ENCODE measurements at places on chromosomes 2 and 18.
A peak's percentile ranks its signal among the peaks of the same experiment; 100 is the strongest.

DNA sequence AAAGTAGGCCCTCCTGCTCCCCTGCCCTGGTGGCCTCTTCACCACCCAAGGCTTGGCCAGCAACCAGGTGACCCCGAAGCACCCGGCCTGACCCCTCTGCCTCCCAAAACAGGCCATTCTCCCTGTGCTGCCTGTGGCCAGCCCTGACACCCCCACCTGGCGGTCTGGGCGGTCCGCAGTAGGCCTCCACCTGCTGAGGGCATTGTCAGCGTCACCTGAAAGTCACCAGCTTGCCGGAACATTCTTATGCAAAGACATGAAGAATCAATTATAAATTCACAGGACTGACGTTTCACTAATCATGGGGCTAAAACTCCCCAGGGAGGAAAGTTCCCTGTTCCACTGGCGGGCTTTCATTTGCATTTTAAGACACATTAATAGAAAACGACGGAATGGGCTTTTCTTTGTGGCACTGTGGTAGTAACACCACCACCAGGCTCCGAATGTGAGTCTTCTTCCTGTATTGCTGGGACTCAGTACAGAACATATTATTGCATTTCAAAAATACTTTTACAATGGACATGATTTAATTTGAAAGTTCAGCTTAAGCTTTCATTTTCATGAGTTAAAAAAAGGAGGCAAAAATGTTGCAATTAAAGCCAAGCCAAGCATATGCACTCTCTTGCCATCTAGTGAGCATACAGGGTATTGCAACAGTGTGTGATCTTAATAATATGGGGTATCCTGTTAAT is 57.4 kb downstream of the ADI1 start:
- no peak for DNase-seq

- no peak for DNase-seq
These were observed 163.1 kb upstream of the PID1 start for GRCh38 chr2:229434187-229434586.

GRCh38 chr18:12595571-12596255 is 62.2 kb downstream of the SPIRE1 start:
- DNase-seq = peak; percentile 45

GRCh38 chr18:11496526-11497172 is 112.7 kb upstream of the SLC35G4 start:
- no peak for DNase-seq

GRCh38 chr18:55768255-55768654 is 180.3 kb upstream of the TCF4 start:
- no peak for DNase-seq

- DNase-seq = no peak
These were observed 27.1 kb upstream of the STEAP3 start for GRCh38 chr2:119196301-119197125.

DNA sequence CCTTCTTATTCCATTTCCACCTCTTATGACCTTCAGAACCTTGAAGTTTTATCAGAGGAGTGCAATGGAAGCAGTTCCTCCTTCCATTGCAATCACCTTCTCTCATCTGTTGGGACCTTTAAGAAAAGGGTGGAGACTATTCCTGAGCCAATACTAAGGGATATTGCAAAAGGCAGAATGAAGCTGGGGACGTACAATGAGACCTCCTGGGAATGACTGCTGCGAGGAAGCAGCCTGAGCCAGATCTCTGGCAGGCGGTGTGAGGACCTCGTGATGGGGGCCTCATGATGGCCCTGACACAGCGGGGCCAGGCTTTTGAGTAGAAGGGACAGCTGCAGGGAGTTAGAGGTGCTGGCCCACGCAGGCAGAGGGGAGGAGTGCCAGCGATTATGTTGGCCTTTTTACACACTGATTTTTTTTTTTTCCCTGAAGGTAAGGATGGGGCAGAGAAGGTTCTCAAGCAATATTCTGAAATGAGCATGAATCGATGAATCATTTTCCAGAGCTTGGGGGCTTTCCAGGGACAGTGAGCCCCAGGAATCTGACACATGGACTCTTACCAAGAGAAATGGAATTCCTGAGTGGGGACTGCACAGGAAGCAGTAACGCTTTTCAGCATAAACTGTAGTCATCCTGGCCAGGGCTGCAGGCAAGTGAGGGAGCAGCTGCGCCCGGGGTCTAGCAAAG is 40.0 kb upstream of the LAPTM4A start:
- DNase-seq = no peak

DNA sequence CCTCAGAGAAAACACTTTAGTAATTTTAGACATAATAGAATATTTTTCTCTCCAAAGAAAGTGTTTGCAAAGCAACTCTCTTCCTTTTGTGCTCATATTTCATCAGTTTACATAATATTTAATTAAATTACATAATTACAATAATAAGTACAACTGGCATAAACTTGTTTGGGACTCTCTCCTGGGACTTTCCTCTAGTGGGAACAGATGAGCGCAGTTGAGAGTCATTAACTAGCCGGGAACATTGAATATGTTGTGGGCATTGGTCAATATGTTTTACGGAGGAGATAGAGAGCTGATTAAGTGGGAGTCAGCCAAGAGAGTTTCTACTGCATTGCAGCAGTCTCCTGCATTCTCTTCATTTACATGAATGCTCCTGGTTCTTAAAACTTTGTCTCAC is 607.7 kb downstream of the ARHGAP15 start:
- DNase-seq = no peak

DNA sequence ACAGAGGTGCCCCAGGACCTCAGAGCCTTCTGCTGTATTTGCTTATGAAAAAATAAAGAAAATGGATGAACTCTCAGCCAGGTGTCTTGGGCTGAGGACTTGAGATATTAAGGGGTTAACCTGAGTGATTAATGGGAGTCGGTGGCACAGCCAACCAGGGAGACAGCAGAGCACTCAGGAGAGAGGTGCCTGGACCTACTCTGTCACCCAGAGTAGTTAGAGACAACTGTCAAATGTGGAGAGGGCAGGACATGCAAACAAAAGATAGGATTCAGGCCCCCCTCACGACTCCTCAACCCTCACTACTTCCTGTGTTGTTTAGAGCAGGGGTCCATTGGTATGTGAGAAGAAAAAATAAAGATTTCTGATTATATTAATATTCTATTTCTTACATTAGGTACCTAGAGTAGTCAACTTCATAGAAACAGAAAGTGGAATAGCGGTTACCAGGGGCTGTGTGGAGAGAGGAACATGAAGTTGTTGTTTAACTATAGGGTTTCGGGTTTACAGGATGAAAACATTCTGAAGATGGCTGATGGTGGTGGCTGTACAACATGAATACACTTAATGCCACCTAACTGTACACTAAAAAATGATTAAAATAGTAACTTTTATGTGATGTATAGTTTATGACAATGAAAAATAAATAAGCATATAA is 28.6 kb upstream of the CETN1 start:
- DNase-seq = no peak

DNA sequence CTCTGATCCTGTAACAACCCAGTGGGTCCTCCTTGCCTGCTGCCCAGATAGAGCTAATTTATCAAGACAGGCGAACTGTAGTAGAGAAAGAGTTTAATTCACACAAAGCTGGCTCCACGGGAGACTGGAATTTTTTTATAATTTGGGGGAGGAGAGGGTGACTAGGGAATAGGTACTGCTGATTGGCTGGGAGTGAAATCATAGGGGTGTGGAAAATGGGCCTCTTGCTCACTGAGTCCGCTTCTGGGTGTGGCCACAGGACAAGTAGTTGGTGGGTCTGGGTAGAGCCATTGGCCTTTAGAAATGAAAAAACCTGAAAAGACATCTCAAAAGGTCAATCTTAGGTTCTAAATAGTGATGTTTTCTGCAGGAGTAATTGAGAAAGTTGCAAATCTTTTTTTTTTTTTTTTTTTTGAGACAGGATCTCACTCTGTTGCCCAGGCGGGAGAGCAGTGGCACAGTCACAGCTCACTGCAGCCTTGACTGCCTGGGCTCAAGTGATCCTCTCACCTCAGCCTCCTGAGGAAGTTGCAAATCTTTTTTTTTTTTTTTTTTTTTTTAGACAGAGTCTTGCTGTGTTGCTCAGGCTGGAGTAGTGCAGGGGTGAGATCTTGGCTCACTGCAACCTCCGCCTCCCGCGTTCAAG is 14.4 kb upstream of the UGGT1 start:
- DNase-seq = no peak

DNA sequence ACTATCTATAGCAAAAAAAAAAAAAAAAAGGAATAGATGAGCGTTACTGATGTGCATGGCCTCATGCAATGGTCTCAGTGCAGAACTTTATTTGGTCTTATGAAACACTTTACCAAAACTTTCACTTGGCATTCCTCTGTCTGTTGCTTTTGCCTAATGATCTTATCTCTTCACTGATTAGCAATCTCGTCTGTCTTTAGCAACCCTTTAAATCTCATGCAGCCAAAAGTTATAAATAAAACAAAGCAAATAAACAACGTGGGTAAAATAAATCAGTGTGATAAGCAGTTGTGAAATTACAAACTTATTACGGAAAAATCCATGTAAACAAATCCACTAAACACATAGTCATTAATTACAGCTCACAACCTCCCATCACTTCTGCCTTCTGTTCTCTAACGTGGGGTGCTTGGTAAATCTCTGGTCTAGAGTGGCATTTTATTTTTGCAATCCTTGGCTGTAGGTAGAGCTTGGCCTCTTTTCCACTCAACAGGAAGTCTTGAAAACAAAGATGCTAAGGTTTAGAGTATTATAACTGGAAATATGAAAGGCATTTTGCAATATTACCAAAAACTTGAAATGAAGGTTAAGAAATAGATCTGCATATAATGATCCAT is 288.0 kb downstream of the AFF3 start:
- no peak for DNase-seq

DNA sequence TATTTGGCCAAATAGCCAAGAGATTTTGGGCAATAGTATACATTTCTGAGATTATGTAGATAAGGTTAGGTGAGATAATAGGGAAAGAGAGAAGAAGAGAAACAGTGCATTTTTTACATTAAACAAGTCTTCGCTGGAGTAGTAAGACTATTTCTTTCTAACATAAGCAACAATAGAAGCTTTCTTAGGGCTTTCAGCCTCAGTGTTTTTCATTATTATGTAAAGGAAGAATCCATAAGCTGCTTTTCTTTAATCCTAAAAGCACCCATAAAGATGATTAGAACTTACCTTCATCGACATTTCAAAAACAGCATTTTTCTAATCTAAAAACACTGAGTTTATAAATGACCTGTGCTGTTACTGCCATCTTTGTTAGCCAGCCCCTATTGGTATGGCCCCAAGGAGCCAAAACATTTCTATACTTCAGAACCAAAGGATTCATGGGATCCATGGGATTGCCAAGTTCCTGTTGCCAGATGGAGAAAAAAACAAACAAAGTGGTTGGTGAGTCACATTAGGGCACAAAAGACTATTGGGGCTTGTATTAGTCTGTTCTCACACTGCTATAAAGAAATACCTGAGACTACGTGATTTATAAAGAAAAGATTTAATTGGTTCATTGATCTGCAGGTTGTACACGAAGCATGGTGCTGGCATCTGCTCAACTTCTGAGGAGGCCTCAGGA is 88.2 kb downstream of the SCG2 start:
- DNase-seq = no peak

- no peak for DNase-seq
These were observed 90.1 kb downstream of the LBH start for GRCh38 chr2:30321466-30321865.

GRCh38 chr2:233468047-233468740 is 98.4 kb downstream of the USP40 start:
- DNase-seq = no peak

GRCh38 chr18:46660957-46661749 is 4.1 kb upstream of the LOXHD1 start:
- no peak for DNase-seq

DNA sequence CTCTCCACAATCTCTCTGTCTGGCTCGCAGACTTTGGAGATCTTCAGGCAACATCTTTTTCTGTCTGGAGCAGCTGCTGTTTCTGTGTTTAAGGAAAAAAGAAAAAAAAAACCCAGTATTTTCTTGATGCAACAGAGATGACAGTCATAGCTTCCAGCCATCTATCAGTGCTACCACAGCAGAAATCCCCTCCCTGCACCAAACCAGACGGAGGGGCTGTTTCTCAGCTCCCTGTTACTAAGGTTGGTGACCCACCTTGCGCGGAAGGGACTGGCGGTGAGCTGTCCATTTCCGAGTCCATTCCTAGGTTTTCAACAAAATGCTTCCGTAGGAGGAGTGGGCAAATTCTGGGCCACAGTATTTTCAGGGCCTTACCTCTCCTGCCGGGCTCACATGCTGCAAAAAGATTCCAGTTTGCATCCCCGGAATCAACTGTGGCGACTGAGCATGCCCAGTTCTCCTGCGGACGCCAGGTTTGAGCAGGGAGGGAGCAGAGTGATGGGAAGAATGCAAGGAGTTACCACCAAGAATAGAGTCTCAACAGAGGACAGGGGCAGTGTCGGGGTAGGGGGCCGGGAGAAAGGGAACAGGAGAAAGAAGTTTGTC is 1.2 kb downstream of the SLC4A10 start:
- DNase-seq = no peak

DNA sequence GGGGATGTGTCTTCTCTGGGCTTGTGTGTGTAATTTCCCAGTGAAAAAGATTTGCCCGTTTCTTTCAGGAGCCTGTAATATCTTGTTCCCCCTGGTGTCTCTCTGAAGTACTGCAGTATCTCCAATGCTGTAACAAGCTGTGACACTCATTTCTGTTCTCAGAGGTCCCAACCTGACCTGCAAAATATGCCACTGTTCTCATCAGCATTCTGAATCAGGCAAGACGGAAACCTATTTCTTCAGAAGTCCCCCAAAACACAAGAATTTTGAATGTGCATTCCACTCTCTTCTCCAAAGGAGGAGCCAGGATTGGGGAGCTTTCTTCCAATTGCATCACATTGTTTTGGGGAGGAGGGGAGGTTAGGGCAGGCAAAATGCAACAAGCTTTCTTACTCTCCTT is 77.0 kb upstream of the CNGA3 start:
- DNase-seq = peak; percentile 40
